ENCODE measurements at places on chromosomes 11 and 22.
A peak's percentile ranks its signal among the peaks of the same experiment; 100 is the strongest.

GRCh38 chr11:59212744-59213631, at the start of gene MPEG1:
Gene MPEG1 (minus strand): TSS chr11:59212927. CDS start chr11:59212865, 62 bp downstream.
- no peak for DNase-seq

DNA sequence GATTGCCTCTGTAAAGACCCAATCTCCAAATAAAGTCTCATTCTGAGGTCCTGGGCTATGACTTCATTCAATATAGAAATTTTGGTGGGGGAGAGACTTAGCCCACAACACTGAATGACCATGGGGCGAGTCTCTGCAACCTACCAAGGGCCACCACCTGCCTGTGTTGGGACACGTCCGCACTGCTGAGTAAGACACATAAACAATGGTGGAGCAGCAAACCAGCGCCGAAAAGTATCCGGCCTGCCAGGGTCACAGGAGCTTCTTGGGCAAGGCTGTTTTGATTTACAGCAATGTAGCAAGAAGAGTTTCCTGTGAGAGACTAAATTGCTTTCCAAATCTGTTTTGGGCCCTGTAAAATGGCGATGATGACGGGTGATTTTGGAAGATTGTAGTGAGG, 122.3 kb downstream of the SHANK2 start:
- DNase-seq = no peak

DNA sequence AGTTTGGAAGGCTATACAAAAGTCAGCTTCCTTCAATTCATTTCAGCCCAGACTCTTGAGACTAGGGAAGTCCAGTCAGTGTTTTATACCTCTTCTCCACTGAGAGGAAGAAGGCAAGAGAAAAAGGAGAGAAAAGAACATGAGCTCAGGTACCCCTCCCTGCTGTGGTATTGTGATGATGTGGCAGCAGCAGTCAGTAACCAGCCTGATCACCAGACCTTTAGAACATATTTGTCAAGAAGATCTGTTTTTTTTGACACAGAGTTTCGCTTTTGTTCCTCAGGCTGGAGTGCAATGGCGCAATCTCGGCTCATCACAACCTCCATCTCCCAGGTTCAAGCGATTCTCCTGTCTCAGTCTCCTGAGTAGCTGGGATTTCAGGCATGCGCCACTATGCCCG, 21.2 kb upstream of the RPS13 start:
- DNase-seq = no peak

GRCh38 chr22:43247546-43248260, 60.8 kb upstream of the TTLL12 start:
- DNase-seq = no peak

GRCh38 chr22:50696799-50697561, 24.4 kb downstream of the SHANK3 start:
- no peak for DNase-seq

DNA sequence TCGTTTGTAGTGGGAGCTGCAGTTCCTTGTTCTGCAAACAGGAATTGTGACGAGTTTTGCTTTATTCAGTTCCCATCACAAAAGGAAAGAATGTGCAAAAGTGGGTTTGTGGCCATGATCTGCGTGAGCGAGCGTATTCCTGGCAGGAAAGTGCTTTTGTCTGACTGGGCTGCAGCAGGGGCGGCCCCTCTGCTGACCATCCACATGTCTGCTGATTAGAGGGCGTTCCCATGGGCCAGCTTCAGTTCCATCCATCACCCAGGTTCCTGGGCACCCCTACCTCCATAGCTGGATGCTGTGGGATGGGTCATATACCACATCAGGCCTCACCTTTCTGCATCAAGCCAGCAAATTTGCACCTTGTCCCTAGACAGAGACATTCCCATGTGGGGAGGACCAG, 28.9 kb upstream of the GAL start:
- no peak for DNase-seq

GRCh38 chr11:120172054-120172911, 34.4 kb upstream of the TRIM29 start:
- DNase-seq = peak; percentile 28

GRCh38 chr11:29024386-29024785, 916.2 kb downstream of the METTL15 start:
- DNase-seq = no peak

DNA sequence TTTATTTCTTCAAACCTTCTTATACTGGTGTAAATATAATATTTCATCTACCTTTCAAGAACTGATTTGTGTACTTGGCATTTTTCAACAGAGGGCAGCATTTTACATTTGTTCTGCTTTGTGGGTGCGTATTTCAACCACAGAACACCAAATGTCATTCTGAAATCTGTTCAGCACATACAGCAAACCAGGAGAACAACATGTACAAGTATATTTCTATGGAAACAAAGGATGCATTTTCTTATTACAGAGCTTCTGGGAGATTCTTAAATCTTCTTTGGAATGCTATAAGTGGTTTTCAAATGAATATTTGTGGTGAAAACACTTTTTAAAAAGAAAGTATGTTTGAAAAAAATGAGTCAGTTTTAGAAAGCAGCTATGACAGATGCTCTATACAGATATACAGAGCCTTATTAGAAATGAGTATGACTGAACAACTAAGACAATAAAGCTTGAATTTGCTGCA, 946.0 kb downstream of the FAM181B start:
- DNase-seq = peak; percentile 20
